ENCODE measurements at places on chromosomes 5 and 9.
A peak's percentile ranks its signal among the peaks of the same experiment; 100 is the strongest.

GRCh38 chr9:14992081-14992480 is 81.9 kb upstream of the FREM1 start:
- peak; percentile 42 for DNase-seq

DNA sequence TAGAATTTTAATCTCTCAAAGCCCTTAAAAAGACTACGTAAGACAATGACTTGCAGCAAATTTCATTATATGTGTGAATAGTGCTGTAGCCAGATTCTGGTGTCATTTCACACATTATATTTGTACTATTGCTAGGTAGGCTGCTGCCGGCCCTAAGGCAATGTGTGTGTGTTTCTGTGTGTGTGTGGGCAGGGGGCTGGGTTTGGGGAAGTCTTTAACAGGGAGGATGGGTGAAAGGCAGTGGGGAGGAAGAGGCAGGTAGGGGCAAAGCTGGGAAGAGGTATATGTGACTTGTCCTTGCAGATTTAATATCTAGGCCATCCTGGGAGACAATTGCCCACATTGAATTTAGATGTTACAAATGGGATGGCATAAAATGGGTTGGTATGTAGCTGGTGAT is 130.8 kb downstream of the MACIR start:
- no peak for DNase-seq

GRCh38 chr5:147578228-147579024 is 68.6 kb upstream of the DPYSL3 start:
- DNase-seq, result peak; percentile 75

DNA sequence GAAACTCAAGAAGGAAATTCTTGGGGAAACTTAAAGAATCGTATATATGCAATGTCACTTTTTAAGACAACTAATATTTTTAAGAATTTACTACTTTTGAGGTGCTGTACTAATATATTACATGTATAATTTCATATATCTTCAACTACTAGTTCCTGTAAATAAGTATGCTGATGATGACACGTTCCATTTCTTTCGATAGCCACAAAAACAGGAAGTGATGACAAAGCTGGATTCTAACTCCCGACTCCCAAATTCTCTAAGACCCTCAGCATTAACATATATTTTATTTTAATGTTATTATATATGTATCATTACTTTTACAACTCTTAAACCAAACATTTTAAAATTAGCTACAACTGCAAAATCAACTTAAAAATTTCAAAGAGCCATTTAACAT is 74.8 kb downstream of the STK32A start:
- DNase-seq, result no peak

GRCh38 chr5:128424646-128425045 is 113.4 kb downstream of the FBN2 start:
- DNase-seq, result peak; percentile 22

- no peak for DNase-seq
These were observed 16.0 kb downstream of the ATP10B start for GRCh38 chr5:160835818-160836528.

- no peak for DNase-seq
These were observed 112.7 kb upstream of the PANK3 start for GRCh38 chr5:168691891-168692290.

GRCh38 chr5:67032921-67033664 is 163.5 kb downstream of the CD180 start:
- DNase-seq, result peak; percentile 56

GRCh38 chr5:117955831-117956230 is 1032.5 kb downstream of the DTWD2 start:
- no peak for DNase-seq

DNA sequence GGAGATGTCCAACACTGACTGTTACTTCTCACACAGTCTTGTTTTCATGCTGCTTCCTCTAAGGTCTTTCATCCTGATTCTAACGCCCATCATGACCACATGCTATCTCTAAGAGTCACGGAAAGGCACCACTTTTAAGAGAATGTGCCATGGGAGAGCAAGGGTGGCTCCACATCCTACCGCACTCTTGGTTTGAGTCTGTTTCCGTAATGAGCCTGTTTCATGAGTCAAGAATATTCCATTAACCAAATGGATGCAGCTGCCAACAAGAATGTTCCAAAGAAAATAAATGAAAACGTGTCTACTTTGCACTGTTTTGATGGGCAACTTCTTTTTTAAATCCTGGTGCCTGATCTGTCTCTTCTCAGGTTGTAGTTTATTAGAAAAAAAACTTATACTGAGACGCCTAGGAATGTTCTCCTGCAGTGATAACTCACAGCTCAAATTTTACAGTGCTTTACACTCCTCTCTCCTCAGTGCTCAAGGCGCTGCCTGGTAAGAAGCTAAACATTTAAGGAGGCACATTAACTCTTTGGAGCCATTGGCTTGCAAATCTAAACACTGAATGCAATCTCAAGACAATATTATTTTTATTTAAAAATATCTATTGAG is 124.3 kb downstream of the FGF1 start:
- DNase-seq, result peak; percentile 74
